ENCODE measurements at places on chromosomes 7 and 10.

- no peak for DNase-seq
Observed at GRCh38 chr7:37504801-37505200, 56.1 kb upstream of the ELMO1 start.

DNA sequence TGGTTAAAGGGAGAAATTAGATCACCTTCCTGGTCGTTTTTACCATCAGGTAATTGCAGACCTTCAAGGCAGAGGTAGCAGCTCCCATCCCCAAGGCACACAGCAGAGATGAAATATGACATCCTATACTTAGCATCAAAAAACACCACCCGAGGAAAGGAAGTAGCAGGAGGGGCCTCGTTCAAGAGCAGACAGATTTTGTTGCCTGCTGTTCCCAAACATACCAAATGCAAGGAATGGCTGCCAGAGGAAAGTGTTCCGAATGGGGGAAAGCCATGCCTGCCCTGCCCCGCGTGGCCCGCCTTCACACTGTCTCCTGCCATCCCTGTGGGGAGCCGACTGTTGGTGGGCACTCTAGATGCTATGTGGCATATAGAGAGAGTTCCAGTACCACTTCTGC, 18.0 kb downstream of the FKBP6 start:
- DNase-seq = no peak

- no peak for DNase-seq
Observed at GRCh38 chr7:88465600-88465999, 158.9 kb upstream of the STEAP4 start.

GRCh38 chr7:79403451-79403850, 50.0 kb downstream of the MAGI2 start:
- DNase-seq = no peak

DNA sequence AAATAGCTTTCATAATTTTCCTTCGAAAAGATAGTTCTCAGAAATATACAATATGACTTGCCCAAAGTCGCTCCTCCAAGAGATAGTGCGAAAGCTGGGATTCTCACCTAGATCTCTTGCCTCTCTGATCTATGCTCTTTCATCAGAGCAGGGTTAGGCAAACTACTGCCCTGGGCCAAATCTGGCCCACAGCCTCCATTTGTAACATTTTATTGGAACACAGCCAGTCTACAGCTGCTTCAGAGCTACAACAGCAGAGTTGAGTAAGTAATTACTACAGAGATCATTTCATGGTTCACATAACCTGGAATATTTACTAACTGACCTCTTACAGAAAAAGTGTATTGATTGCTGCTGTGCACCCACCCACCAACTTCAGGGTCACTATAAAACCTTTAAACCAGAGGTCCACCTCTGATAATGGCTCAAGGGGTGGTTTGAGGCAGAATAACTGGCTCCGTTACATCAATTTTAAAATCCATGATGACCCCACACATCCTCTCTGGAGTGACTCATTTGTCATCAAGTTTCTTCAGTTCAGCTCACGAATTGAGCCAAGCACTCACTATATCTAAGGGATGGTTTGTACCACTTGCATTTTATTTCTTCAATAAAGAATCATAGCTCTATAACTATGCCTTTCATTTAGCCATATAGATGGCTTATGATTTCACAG, 1019.0 kb downstream of the XPNPEP1 start:
- DNase-seq = no peak

GRCh38 chr10:112191791-112192190, 8.2 kb upstream of the GPAM start:
- DNase-seq = no peak

DNA sequence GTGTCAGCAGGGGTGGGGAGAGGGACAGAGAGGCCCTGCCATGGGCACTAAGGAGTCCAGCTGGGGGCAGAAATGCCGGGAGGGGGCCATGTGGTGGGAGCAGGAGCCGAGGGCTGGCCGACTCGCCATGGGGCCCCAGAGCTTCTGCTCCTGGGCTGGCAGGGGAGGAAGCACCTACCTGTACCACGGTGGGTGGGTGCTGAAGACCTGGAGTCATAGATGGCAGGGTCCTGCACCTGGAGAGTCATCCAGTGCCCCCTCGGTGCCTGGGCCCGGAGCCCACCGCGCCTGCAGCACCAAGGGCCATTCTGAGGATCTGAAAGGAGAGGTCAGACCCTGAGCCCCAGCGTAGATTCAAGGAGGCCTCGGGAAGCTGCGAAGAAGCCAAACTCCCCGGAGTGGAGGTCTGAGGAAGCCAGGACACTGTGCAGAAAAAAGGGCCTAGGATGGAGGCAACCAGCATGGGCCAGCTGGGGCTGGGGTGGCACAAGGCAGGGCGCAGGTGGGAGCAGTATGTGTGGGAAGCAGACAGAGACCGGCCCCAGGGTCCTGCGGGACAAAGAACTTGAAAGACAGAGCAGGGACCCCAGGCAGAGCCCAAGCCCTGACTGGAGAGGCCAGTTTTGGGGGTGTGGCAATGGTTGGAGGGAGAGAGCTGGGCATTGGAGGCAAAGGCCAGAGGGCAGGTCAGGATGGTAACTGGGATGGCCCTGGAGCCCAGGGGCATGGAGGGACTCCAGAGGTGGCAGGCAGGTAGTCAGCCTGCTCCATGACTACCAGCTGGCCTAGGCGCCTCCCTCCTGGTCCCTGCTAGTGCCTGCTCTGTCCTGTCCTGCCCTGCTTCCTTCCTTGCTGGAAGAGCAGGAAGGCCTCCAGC, 26.7 kb upstream of the SMARCD3 start:
- DNase-seq = no peak

DNA sequence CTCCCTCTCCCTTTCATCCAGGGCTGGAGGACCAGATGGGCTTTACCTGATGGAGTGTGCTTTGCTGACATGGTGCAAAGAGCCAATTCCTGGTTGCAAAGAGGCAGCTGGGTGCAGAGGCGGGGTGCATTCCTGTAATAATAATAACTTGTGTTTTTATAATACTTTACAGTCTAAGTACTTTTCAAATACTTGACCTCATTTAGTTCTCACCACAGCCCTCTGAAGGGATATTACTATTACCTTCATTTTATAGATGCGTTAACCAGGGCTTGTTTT, 70.4 kb downstream of the TCF7L2 start:
- no peak for DNase-seq

DNA sequence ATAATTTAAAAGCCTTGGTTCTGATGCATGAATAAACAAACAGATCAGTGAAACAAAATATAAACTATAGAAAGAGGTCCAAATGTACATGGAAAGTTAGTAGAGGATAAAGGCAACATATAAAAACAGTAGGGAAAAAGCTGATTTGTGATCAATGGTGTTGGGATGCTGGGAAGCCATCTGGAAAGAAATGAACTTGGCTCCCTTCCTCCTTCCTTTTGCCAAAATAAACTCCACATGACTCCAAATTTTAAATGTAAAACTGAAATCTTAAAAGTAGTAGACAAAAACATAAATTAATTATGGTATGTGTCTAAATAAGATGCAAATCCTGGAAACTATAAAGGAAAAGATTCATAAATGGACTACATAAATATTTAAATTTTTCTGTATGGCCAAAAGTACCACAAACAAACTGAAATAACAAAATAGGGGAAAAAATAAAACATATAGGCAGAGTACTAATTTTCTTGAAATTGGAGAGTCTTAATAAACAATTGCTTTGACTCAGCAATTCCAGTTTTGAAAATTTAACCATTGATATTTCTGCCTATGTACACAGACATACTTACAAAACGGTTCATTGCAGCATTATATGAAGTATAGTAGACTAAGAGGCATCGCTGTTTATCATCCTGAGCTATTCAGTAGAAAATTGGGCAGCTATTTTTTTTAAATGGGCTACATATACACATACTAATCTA, 77.0 kb upstream of the TRIM24 start:
- DNase-seq = no peak

GRCh38 chr7:46854958-46855473, 726.9 kb downstream of the TNS3 start:
- DNase-seq = no peak

- no peak for DNase-seq
Observed at GRCh38 chr7:93516834-93517233, 57.7 kb downstream of the CALCR start.

DNA sequence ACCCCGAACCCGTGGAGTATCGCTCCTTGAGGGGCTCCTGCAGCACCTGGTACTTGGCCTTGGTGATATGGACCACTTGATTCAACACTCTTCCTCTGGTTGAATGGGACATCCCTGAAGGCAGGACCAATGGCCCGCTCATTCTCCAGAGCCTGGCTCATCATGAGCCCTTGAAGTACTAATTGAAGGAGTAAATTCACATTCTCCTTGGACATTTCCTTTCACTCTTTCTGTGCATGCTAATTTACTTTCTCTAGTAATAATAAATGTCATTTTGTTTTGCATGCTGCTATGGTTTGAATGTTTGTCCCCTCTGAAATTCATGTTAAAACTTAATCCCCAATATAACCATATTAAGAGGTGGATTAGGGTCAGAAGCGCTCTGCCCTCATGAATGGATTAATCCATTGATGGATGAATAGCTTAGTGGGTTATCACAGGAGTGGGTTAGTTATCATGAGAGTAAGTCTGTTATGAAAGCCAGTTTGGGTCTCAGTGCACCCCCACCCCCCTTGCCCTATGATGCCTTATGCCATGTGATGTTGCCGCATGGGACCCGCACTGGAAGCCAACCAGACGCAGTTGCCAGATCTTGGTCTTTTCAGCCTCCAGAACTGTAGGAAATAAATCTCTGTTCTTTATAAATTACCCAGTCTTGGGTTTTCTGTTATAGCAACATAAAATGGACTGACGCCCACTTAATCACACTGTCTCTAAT, 23.8 kb downstream of the FGFBP3 start:
- DNase-seq = no peak

GRCh38 chr10:71487726-71488125, 91.0 kb downstream of the CDH23 start:
- DNase-seq = no peak

- DNase-seq = no peak
Observed at GRCh38 chr7:47940088-47941013, 7.9 kb downstream of the PKD1L1 start.

GRCh38 chr7:131961054-131961680, 404.7 kb upstream of the PODXL start:
- no peak for DNase-seq

GRCh38 chr10:104396581-104396980, 42.9 kb downstream of the CFAP58 start:
- DNase-seq = no peak

GRCh38 chr10:110357252-110357780, 52.6 kb upstream of the SMNDC1 start:
- peak; percentile 61 for DNase-seq

- DNase-seq = no peak
Observed at GRCh38 chr10:19592276-19592675, 224.0 kb upstream of the PLXDC2 start.

GRCh38 chr10:96082748-96083147, 39.4 kb downstream of the CCNJ start:
- no peak for DNase-seq

Data from activated naive CD4-positive, alpha-beta T cell treated with anti-CD3 and anti-CD28 coated beads, Interleukin-2, amount 50 U/mL, for 16 hours (primary cell).